ENCODE measurements at places on chromosomes 1 and 21.

DNA sequence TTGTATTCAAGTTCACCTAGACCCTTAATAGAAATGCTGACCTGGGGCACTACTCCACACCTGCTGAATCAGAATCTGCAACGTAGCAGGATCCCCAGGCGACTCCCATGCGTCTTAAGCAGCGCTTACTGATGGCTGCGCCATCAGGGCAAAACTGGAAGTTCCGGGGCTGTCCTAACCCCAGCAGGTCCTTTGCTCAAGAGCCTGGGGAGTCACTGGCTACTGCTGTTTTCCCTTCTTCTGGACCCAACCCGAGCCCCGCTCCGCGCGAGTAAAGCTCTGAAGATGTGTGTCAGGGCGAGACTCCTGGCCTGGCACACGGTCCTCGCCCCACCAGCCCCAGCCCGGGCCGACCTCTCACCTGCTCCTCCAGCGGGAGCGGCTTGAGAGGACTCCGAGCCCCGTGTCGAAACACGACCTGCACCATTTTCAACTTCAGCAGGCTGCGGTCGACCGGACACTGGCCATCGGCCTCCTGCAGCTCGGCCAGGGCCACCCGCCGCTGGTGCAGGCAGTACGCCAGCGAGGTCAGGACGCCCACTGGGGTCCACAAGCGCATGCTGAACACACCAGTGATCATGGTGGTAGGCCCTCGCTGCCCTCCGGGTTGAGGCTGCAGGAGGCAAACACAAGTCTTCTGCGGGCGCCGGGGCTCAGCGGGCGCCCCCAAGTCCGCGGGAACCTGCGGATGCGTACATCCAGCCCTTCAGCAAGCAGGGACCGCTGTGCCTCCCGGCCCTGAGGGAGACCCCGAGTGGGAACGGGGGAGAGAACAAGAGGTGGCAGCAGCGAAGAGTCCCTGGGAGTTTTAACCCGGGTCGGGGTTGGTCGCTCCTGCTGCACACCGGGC, 630 bp downstream of the ACP6 start:
- DNase-seq: no peak

DNA sequence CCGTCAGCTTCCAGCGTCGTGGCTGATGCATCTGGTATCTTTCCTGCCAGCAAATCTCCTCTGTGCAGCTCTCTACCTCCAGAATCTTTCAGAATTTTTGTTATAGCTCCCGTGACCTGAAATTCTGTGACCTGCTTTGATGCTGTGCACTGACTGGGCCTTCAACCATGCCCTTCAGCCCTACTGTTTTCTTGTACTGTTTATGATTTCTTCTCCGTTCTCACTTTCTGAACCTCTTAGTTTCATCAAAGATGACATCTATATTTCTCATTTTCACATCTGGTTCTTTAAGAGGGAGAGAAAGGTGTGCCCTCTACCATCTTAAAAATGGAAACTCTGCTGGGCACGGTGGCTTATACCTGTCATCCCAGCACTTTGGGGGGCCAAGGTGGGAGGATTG, 5.7 kb downstream of the PRDM15 start:
- no peak for DNase-seq

- DNase-seq: no peak
These were observed 172.2 kb upstream of the RRP15 start for GRCh38 chr1:218112862-218113261.

GRCh38 chr1:230728710-230729392, 14.9 kb upstream of the AGT start:
- no peak for DNase-seq

DNA sequence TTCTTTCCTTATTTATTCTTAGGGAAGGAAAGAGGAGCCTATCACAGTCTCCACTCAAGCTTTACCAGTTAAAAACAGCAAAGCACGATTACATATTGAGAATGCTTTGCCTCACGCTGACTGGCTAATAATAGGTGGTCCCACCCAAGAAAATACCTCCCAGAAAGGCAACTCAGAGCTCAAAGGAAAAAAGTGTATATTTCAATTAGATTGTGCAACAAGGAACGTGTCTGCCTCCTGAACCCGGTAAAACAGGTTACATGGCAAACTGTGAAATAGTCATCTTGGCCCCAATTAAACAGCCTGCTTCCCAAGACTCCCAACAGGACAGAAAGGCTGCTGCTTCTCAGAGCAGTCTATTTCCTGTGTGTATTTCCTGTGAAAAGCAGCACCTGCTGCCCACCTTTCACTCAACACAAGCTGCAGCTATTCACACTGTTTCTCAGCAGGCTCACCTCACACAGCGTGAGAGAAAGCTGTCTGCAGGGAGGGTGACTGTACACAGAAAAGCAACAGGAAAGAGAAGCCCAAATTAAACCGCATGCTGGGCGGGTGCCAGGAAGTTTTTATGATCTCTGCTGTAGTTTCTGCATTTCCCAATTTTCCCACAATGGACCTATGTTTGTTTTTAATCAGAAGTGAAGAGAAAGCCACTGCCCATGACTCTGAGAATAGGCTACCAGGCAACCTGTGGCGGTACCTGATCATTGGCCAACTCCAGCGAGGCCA, 44.0 kb downstream of the URB1 start:
- DNase-seq: no peak

DNA sequence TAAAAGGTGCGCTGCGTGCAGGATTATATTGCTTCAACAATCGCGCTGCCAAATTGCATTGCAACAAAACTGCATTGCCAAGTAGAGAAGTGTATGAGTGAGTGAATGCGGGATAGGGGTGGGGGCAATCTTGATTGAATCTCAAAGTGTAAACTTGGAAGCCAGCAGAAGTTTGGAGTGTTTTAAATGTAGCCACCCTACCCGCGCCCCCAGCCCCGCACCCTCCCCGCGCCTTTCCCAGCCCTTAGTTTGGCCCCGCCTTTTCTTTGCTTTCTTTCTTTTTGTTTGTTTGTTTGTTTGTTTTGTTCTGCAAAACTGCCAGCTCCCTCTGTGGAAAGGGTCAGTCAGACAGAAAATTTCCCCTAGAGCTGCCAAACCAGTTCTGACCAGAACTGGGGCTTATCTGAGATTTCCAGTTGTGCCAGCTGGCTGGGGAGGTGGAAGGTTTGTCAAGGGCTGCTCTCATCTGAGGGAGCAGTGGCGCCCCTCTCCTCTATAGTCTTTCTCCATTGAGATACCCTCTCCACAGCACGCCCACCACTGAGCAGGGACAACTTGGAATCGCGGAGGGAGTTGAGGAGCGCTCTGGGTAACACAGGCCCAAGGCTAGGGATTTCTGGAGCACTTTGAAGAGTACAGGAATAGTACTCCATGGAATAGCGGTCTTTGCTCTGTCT, 666 bp upstream of the BEND5 start:
- no peak for DNase-seq

- no peak for DNase-seq
These were observed 500 bp upstream of the DOCK7 start for GRCh38 chr1:62688687-62689085.

DNA sequence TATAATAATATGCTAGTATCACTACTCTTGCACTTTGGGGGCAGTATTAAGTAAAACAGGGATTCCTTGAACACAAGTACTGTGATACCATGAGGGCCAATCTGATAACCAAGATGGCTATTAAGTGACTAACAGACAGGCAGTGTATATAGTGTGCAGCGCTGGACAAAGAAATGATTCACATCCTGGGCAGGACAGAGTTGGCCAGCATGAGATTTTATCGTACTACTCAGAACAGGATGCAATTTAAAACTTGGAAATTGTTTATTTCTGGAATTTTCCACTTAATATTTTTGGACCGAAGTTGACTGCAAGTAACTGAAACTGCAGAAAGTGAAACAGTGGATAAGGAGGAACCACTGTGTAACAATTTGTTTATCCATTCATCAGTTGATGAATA, 74.6 kb downstream of the DNTTIP2 start:
- no peak for DNase-seq

GRCh38 chr1:237888143-237888542, 2.6 kb downstream of the ZP4 start:
- no peak for DNase-seq
